ENCODE measurements at places on chromosomes 4 and X.

- no peak for DNase-seq
Measured at GRCh38 chrX:45196701-45197100, 4.0 kb downstream of the DIPK2B start.

DNA sequence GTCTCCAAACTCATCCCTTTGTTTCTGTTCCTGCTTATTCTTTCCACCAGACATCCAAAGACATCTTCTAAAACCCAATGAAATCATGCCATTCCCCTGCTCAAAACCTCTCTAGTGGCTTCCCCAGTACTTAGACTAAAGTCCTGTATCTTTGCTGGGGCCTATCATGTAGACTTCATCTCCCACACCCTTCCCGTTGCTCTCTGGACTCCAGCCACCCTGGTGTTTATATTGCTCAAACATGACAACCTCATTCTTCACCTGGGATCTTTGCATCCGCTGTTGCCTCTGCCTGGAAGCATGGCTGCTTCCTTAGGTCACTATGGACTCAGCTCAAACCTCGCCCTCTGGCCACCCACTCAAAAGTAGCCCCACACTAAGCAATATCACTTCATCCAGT lies 23.7 kb downstream of the TBC1D1 start:
- no peak for DNase-seq

DNA sequence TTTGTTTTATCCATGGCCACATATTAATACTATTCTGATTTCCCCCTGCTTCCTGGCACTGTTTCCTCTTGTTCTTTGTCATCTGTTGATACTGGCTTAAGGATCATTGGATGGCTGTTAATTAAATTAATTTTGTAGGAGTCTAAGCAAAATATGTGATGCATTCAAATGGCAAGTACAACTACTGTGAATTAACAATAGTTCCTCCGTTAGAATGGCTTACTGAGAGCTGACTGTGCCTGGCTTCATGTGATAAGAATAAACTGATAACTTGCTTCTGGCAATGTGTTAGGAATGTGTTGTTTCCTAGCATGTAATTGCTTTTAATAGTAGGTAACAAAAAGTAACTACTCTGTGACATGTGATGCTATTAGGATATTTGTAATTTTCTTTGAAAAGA lies 98.5 kb downstream of the RPA4 start:
- DNase-seq = no peak

- no peak for DNase-seq
Measured at GRCh38 chrX:100479329-100479728, 69.3 kb upstream of the PCDH19 start.

DNA sequence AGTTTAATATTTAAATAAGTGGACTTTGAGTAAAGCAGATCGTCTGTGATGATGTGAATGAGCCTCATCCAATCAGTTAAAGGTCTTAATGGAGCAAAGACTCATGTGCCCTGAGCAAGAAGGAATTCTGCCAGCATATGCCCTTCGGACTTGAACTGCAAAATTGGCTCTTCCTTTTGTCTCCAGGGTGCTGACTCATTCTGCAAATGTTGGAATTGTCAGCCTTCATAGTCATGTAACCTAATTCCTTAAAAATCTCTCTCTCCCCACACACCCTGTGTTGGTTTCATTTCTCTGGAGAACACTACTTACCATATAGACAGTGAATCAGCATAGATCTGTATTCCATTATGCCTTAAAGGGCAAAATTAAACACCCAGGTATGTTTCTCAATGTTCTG lies 609.8 kb upstream of the GALNTL6 start:
- no peak for DNase-seq

DNA sequence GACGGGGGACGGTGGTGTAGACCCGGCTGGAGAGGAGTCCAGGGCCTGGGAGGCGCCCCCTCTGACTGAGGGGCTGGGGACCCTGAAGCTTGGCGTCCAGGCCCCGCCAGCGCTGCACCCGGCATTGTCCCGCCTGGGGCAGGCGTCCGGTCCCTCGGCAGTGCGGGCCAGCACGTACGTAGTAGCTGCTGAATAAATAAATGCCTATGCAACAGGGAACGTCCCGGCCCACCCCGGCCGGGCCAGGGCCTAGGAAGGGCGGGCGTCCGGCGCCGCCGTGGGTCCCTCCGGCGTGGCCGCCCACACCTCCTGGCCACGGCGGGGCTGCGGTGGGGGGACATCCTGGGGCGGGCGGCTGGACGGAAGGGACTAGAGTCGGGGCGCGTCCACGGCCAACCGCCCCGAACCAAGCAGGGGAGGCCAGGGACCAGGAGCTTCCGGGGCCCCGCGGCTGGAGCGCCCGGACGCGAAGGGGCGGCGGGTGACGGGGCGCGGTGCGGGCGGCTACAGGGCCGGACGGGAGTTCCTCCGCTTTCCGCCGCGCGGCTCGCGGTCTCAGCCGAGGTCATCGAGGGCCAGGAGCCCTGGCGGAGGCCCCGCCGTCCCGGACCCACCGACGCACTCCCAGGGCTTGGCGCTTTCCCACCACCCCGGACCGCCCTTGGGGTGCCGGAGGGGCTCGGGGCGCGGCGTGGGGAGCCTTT lies 886 bp upstream of the WWC2 start:
- no peak for DNase-seq

GRCh38 chr4:150368667-150369066 lies 213.3 kb upstream of the MAB21L2 start:
- peak; percentile 53 for DNase-seq

- no peak for DNase-seq
Measured at GRCh38 chrX:21926527-21927278, 13.8 kb upstream of the SMS start.

DNA sequence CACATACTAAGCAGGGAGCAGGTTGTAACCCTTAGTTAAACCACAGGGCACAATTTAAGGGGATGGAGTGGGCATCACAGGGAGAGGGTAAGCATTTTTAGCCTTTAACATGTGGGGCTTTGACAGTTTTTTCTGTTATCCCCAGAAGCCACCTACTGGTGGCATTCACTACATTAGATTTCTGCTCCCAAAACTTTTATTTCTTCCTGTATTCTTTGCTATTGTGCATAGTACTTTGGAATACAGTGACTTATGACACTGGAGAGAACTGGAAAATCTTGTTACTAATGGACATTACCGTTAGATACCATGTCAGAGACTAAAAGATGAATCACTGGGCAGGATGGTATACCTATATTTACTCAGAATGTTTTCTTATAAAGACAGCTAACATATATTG lies 7.3 kb downstream of the TRIM75 start:
- no peak for DNase-seq

GRCh38 chr4:168501407-168501806 lies 4.6 kb downstream of the PALLD start:
- no peak for DNase-seq

DNA sequence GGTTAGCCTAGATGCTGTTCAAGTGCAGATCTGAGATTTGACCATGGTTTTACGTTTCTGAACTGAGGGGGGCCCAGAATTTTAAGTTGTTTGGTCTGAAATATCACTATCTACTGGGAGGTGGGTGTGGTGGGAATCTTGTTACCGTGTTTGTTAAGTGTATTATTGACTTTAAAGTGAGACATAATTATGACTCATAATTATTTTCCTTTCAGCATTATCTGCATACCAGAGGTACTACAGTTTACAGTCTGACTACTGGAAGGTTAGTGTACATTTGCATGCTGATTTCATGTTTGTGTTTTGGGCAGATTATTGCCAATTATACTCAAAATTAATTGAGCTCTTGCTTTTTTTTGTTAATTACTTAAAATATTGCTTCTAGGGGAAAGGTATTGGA lies 101.5 kb downstream of the KDM6A start:
- DNase-seq = no peak

DNA sequence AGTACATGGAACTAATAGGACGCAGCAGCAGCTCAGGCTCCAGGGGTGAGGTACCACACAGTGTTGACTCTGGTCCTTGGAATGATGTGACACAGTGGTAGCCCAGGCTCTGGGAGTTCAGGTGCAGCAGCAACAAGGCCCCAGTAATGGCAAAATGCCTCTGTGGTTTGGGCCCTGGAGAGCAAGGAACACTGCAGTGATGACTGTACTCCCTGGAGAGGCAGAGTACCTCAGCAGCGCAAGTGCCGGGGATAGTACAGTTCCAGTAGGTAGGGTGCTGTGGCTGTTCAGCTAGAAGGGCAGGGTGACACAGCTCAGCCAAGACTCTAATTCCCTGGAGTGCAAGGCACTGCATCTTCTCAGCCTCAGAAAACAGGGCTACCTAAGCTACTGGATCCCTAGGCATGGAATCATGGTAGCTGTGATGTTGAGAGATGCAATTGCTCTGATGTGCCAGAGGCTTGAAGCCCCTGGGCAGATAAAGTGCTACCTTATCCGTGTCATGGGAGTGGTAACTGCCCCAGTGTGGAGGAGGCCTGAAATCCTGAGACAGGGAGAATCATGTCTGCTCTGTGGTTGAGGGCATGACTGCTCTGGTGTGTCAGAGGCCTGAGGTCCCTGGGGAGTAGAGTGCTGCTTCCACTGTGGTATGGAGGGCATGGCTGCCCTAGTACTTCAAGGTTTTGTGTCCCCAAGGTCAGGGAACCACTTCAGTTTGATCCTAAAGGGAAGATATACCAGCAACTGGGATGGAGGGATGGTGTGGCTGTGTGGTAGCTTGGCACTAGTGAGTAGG lies 55.2 kb downstream of the AREG start:
- no peak for DNase-seq

DNA sequence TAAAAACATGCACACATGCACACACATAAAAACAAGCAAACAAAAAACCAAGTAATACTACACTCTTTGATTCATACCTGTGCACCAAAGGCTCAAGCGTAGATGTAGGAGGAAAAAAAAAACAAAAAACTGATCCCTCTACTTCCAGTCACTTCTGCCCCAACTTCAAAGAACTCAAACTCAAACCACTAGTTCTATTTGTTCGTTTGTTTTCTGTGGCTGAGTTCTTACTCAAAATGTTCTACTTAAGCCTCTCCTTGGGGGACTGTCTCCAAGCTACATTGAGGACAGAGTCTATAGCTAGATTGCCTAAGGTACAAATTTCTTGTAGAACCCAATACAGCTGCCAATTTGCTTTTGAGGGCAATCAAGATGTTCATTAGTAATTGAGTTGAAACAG lies 171.0 kb upstream of the ATOH1 start:
- DNase-seq = no peak

DNA sequence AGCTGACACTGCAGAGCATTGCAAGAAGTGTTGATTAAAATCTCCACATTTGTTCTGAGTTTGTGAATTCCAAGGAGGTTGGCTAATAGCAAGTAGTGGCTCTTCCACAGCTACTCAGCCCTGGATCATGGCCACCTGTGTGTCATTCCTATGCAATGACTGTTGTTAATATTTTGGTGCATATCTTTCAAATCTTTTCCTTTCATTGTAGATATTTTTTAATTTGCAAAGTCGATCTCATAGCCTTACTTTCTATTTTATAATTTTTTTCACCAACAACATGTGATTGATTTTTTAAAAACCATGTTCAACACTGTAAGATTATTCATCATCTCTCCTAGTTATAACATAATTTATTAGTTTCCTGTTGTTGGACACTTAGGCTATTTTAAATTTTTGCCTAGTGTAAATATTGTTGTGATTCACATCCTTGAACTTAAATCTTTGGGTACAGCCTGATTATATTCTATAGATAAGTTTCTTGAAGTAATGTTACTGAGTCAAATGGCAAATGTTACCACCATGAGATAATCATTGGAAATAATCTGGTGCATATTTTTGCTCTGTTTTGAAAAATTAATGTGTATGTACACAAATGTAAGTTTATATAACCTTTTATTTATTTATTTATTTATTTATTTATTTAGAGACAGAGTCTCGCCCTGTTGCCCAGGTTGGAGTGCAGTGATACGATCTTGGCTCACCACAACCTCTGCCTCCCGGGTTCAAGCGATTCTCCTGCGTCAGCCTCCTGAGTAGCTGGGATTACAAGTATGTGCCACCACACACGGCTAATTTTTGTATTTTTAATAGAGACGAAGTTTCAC lies 17.1 kb upstream of the ARHGAP10 start:
- DNase-seq = no peak

DNA sequence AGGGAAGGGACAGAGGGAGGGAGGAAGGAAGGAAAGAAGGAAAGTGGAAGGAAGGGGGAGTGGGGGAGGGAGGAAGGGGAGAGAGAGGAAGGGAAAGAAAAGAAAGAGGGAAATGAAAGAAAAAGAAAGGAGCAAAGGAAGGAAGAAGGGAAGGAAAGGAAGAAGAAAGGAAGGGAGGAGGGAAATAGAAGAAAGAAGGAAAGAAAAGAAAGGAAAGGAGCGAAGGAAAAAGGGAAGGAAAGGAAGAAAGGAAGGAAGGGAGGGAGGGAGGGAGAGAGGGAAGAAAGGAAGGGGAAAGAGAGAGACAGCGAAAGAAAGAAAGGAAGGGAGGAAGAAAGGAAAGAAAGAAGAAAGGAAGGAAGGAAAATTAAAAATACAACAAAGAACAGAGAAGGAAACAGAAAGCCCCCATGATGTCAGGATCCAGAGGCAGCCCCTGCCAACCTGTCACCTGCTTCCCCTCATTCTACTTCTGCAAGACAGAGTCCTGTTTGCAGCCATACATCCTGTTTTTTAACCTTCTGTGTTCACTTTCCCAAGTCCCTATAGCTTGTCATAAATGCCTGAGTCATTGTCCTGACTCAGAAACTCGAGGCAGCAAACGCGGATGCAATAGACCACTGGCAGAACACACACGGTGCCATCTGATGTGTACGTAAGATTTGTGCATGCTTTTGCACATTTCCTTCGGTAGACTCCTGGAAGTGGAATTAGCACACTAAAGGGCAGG lies 77.0 kb upstream of the C4orf50 start:
- DNase-seq = no peak
